ENCODE measurements at places on chromosomes 5 and 9.

DNA sequence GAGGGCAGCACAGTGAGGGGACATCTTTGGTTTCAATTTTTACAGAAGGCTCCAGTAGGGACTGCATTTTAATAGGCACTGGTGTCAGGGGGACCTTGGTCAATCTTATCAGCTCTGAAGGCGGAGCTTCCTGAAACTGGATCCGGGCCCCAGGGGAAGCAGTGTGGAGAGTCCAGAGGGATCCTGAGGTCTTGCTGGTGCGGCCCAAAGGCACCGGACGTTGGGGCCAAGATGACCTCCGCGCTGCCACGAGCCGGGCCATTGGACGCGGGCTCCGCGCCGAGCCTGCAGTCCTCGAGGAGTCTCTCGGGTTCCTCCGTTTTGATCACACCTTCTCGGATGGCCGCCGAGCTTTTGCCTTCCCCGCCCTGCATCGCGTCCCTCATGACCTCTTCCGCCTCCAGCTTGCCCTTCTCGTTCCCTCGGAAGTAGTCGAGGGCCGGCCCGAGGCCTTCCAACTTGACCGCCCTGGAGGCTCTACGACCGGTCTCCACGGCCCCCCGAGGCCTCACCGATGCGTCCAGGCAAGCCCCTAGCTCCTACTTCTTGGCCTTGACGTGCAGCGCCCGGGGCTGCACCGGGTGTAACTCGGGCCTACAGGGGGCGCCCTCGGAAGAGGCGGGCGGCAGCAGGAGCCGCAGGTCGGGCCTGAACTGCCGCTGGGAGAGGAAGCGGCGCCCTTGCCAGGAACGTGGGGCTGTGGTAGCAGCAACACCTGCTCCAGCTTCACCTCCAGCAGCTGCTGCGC is 18.8 kb downstream of the C5orf52 start:
- no peak for DNase-seq

DNA sequence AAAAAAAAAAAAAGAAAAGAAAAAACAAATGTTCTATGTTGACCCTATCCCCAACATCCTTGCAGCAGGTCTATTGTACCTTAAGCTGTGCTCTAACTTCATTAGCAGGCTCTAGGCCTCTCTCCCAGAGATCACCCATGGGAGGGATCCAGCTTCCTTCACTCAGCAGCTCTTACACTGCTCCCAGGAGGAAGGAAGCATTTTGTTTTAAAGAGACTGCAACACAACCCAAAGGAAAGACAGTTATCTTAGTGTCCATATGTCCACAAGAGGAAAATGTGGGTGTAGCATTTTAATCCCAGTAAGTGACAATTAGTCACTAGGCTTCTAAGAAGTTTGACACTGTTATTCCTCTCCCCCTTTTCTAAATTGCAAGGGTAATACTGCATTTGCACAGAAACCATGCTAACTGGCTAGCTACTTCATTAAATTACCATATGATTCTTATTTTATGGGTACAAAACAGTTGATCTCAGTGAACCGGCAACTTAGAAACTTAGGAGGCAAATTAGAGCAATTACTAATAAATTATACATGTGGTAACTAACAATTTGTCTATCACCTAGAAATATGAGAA is 58.8 kb downstream of the MARCHF3 start:
- no peak for DNase-seq

DNA sequence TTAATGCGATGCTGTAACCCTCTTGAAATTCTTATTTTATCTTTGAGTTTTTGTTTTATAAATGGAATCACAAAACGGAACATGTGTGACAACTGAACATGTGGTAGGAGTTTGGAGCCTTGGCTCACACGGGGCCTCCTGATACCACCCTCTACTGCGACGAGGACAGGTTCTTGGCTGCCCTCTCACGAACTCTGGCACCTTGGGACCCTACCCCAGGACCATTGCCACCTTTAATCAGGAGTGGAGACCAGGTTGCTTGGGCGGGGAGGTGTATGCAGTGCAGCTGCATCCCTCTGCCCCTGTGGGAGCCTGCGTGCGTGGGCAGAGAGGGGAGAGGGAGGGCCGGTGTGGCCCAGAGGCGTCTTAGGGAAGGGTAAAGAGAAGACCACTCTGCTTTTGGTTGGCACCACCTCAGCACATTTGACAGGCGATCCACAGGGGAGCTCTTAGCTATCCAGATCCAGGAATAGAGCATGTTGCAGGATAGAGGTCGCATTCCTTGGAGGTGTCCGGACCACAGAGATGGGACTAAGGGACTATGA is 753.9 kb upstream of the PTPRD start:
- DNase-seq = no peak

DNA sequence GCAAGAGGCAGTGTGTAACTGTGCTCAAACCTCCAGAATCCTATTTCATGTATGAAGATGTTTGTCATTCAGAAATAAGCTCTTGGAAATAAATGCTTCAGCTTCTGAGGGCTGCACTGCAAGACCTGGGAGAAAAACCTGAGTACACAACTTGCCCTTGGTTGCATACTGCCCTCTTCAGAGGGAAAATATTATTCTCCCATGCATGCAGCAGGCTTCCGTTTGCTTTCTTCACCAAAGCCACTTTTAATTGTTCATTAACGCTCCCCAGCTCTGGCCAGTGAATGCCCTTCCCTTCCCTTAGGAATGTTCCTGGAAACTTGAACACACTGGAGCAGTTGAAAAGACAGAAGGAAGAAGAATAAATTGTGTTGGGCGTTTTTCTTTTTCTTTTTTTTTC is 2.5 kb upstream of the WHRN start:
- DNase-seq = peak; percentile 28

DNA sequence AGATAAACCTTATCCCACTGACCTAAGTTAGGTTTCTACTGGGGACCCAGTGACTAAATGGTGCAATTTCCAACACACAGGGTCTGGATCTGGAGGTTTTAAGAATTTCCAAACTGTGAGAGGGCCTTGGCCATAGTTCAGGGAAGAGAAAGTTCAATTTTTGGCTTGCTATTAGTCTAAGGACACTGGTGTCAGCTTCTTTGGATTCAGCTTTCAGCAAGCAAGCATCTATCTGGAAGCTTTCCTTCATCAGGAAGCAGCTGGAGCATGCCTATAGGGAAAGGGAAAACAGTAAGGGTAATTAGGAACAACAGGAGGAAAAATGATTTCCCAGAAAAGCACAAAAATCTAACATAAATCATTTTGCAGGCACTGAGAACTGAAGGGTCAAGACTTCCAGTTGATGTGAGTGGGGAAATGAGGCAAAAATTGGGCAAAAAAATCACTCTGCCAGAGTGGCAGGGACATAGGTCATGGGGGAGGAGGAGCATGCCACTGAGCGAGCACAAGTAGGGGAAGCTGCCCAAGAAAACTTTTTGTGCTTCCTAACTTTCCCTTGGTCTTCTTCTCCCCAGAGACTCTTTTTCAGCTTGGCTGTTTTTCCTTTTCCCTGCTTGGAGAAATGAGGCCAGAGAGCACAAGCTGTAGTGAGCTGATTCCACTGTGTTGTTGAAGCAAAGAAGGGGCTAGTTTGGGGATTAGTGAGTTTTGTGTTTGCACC is 299.6 kb downstream of the FGF10 start:
- peak; percentile 16 for DNase-seq

DNA sequence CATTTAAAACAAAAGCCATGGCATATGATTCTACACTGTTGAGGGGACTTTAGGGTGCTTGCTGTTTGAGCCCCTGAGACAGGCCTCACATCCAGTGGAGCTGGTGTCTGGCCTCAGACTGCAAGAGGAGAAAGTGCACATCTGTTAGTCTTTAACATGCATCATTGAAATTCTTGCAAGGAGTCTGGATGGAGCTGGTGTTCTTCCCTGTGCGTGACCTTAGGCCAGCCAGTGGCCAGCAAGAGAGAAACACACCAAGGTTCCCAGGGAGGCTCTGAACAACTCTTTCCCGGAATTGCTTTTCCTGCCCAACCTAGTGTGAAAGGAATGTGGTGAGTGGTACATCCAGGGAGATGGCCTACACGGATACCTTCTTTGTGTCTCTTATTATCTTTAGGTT is 282.8 kb upstream of the TNC start:
- peak; percentile 8 for DNase-seq

DNA sequence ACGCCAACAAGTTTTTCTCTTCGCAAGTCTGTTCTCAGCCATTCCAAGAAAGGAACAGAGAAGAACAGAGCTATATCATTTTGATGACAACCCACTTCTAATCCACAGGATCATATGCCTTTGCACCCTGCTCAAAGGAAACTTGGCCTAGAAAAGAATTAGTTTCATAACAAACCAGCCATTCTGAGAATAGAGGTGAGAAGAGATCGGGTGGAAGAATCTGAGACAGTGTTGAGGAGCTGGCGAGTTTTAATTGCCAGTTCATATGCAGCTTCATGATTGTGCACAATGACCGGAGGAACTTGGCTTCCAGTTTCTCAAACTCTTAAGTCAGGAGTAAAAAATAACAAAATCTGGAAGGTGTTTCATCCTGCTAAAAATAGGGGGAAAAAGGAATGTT is 380.0 kb downstream of the NR2F1-AS1 start:
- DNase-seq = no peak

- DNase-seq = no peak
Measured at GRCh38 chr5:131280417-131280816, 16.6 kb downstream of the CDC42SE2 start.

DNA sequence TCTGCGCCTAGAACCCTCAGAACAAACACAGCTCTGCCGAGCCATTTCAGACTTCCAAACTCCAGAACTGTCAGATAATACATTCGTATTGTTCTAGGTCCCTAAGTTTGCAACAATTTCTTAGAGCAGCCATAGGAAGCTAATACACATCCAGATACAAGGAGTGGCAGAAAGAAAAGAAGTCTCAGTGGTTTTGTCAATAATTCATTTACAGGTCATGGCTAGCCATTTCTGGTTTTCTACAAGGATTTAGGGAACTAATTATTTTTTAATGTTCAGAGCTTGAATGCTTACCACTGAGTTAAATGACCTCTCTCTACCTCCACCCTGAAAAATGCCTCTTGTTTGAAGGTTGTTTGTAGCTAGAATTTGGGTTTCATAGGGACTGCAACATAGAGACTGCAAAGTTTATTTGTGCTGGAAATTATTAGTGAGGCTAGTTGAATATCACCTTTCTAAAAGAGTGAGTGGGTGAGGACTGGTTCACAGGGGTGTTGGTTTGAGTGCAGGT is 15.5 kb upstream of the ERMP1 start:
- no peak for DNase-seq

- DNase-seq = no peak
Measured at GRCh38 chr9:21982861-21983560, 11.2 kb downstream of the CDKN2A start.

- DNase-seq = no peak
Measured at GRCh38 chr5:142669477-142669876, 16.4 kb downstream of the FGF1 start.

DNA sequence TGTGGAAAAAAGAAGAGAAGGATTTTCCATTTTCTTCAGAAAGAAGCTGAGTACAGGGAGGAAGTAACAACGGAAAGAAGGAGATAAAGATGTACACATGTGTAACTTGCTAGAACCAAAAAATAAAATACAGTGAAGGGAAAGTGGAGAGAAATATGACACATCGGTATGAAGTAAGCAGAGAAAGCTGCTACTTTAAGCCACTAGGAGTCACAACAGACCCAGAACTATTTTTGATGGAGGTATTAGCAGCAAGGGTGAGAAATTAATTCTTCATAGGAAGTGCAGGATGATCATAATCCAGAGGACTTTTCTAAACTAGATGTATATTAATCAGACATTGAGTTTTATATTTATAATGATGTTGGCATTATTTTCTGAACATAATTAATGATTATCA is 88.5 kb downstream of the FAM174A start:
- DNase-seq = no peak

DNA sequence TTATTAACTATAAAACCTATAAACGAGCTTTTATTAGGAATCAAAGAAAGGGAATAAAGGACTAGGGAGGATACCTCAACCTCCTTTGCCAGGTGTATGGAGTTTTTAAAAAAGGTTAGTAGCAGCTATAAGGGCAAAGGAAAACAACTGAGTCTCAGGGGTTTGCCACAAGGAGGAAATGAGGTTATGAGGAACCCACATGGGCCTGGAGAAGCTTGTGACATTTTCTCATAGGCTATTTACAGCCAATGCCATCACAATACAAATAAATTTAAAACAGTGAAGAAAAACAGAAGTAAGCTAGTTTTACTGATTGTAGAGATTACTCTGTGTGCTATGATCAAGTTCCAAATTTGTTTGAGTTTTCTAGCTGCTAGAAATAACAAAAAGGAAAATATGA is 92.6 kb downstream of the CDKN2A start:
- DNase-seq = no peak

- DNase-seq = no peak
Measured at GRCh38 chr9:31500422-31500821, 884.0 kb upstream of the ACO1 start.

DNA sequence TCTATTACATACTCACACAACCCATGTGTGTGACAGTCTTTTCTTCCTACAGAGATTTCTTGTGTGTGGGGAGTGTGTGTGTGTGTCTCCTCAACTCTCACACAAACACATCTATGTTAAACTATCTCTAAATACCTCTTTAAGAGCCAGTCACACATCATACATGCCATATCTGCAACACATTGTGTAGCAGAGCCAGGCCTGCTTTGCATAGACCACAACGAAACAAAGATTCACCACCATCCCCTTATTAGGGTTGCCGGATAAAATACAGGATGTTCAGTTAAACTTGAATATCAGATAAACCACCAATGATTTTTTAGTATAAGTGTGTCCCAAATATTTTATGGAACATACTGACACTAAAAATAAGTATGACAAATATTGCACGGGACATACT is 2.3 kb downstream of the FAM170A start:
- DNase-seq = no peak

GRCh38 chr9:85212887-85213286 is 528.9 kb downstream of the AGTPBP1 start:
- no peak for DNase-seq

GRCh38 chr9:132757016-132757415 is 86.8 kb downstream of the GTF3C4 start:
- no peak for DNase-seq

DNA sequence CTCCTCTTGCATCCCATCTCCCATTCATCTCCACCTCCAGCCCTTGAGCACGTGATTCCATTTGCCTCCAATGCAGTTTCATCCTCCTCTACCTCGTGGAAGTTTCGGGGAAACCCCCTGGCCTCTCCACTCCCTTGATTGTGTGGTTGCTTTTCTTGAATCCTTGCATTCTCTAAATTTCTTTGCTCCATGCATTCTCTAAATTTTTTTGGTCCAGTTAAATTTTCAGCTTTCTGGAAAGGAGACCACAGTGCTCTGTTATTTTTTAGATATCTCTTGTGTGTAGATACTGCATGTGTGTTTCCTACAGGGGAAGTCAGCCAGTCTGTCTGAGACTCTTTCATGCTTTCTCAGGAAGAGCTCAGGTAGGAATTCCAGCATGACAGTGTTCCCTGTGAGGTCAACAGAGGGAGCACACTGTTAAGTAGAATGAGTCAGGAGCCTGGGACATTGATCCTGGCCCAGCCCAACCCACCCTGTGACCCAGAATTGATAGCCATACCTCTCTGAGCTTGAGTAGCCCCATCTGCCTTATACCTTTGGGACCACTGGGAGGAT is 52.8 kb downstream of the AMBP start:
- DNase-seq = no peak

DNA sequence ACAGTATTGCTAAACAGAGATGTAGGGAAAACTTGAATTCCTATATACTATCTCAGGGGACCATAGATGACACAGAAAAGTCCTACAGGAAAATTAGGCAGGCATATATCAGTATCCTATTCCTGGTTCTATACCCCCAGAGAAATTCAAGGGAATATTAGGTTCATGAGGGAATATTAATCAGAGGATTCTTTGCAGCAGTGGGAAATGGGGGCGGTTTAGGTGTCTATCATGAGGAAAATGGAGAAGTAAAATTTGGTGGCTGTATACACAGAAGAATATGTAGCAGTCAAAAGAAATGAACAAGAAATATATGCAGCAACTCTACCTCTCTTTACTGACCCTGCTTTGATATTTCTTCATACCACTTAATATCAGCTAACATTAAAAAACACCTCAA is 20.0 kb downstream of the SPTLC1 start:
- DNase-seq = no peak

Data from right renal pelvis (tissue), 4 donors.